ENCODE measurements at places on chromosomes 1 and 21.

- no peak for DNase-seq
Observed at GRCh38 chr1:105004515-105004914, 1254.8 kb downstream of the AMY1C start.

GRCh38 chr1:212640223-212640878, 31.8 kb downstream of the ATF3 start:
- DNase-seq = no peak

DNA sequence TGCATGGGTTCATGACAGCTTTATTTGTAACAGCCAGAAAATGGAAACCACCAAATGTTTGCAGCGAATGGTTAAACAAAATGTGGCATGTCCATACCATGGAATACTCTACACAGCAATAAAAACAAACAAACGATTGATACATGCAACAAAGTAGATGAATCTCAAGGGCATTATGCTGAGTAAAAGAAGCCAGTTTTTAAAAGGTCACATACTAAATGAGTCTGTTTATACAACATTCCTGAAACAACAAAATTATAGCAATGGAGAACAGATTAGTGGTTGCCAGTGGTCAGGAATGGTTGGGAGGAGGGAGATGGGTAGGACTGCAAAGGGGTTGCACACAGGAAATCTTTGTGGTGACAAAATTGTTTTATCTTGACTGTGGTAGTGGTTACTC, 202.4 kb upstream of the UBE2U start:
- no peak for DNase-seq

DNA sequence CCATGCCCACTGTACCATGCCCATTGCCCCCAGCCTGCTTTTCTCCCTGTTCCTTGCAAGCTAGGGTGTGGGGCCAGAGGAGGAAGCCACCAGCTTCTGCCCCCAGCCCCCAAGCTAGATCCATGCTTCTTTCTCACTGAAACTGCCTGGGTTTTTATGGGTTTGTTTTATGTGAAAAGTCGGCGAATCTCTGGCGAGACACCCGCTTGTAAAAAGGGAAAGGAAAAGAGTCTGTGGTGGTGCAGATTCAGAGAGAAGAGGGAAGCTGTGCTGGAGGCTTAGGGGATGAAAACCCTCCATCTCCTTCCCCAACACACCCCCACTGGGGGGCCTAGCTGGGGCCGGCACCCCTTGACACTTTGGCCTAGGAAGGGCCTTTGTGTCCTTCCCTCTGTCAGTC, 26.2 kb downstream of the GRHL3 start:
- DNase-seq = no peak

DNA sequence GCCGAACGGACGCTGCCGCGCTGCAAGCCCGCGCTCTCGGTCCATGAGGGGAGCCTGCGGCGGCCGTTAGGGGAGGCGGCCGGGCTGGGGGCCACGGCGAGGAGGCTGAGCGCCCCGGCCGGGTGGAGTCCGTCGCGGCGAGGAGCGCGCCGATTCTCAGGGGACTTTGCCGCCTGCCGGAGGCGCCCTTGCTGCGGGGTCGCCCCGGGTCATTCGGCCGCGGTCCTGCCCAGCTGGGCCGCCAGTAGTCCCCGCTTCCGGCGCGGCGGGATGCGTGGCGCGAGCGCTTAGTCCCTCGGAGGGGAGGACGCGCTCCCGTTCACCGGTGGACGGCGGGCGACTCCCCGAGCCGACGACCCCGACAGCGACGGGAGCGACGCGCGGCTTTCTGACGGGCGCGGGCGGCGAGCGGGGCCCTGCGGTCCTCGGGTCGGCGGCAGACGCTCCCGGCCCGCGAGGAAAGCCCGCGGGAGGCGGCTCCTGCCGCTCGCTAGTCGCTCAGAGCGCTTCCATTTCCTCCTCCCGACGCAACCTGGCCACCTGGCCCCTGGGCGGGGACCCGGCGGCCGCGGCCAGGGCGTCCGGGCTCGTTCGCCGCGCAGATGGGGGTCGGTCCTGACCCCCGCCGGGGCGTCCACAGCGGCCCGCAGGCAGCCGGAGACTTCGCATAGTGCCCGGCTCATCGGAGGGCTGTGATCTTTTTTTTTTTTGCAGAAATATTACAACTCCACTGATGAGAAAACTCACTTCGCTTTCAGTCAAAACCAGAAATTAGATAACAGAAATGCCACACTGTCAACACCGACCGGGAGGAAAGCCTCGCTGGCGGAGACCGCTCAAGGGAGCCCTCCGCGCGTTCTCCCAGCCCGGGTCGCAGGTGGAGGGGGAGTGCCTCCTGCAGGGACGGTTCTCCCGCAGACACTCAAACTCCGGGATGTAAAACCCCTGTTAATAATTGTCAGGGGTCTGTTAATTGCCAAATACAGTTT, 641 bp upstream of the ZBTB21 start:
- peak; percentile 24 for DNase-seq

DNA sequence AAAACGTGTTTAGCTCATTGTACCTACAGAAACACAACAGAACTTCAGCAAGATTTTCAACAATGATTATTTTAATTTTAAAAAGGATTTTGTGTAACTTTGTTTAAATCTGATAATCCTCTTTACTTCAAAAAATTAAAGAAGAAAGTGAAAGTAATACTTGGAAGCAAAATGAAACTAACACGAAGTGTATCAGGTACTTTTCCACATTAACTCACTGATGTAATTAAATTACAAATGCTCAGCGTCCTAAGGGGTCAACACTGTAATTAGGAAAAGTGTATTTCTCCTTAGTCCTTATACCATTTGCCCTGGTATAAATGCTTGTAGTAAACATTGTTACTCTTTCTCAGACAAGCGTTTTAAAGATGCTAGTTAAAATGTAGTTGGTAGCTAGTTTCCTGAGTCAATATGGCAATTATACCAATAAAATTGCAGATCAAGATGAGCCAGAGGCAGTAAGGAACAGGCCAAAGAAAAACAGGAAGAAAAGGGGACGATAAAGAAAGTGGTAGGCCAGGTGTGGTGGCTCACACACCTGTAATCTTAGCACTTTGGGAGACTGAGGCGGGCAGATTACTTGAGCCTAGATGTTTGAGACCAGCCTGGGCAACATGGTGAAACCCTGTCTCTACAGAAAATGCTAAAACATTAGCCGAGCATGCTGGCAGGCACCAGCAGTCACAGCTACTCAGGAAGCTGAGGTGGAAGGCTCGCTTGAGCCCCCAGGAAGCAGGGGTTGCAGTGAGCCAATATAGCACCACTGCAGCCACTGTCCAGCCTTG, 553.0 kb downstream of the SMYD3 start:
- no peak for DNase-seq

DNA sequence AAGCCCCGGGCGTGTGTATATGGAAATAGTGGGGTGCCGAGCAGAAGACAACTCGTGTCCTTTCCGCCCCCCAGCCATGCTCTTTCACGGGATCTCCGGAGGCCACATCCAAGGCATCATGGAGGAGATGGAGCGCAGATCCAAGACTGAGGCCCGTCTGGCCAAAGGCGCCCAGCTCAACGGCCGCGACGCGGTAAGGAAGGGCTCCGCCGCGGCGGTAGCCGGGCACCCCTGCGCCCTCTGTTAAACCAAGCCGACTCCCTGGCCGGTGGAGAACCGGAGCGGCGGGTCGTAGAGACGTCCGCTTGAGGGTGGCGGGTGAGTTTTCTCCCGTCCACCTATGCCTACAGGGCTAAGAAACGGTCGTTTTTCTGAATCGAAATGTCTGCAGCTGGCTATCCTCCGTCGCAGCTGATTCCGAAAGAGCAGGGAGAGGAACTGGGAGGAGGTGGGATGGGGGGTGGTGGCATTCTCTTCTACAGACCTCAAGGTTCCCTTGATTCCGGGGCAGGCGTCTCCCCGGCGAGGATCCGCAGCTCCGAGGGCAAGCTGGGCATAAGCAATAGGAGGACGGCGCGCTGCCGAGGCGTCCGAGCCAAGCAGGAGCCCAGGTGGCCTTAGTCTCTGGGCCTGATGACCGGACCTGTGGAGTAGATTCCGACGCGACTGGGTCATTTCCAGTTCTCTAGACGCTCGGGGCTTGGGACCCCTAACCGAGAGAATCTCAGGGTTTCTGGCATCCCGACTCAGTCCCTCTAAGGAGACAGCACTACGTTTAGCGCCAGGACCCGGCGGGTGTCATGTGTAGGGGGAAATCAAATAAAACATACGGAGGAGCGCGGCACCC, 856 bp downstream of the LHX9 start:
- no peak for DNase-seq

DNA sequence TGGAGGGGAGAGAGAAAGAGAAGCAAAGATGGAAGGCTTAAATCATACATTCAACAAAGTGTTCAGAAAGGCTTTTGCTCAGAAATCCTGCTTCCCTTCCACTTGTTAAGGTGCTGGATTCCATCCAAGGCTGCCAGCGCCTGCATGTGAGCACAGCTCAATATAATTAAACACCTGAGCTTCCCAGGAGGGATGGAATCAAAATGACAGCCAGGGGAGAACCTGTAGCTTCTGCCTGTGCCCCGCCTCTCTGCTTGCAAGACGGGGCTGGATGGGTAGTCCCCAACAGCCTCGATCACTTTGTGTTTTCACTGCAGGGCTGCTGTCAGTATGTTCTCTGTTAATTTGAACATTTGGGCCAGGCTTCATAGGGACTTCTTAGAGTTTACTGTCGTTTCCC, 225.7 kb downstream of the KCNH1 start:
- DNase-seq = no peak
